ENCODE measurements at places on chromosomes 5 and 9. TPM values are rescaled to one million over a fixed set of nuclear protein-coding genes. Genes with fewer than 3 reads are reported as not detected.

The PPP3R2 gene
- not detected for total RNA-seq

The LTC4S gene
- not detected for total RNA-seq

The ZFYVE16 gene
- 20.0 TPM for total RNA-seq

The SLC12A7 gene
- 28.6 TPM for total RNA-seq

The KIF3A gene
- total RNA-seq = 10.0 TPM

The FRRS1L gene
- total RNA-seq = 0.30 TPM

The ENG gene
- total RNA-seq = 0.37 TPM

The SAXO1 gene
- total RNA-seq = not detected

The EQTN gene
- total RNA-seq = not detected

The TTC33 gene
- total RNA-seq = 8.5 TPM

The NOXA1 gene
- 1.7 TPM for total RNA-seq

The FBP2 gene
- not detected for total RNA-seq

The RNF183 gene
- 0.09 TPM for total RNA-seq

The ZNF608 gene
- 0.35 TPM for total RNA-seq

The TEX48 gene
- not detected for total RNA-seq

The CLIC3 gene
- 3.3 TPM for total RNA-seq

The CAMSAP1 gene
- 24.4 TPM for total RNA-seq

The GADD45G gene
- total RNA-seq = 0.42 TPM

The CDKN2A gene
- not detected for total RNA-seq

The GMCL2 gene
- not detected for total RNA-seq

The LHX3 gene
- total RNA-seq = 0.07 TPM

The CBY3 gene
- total RNA-seq = not detected

The SLC6A19 gene
- not detected for total RNA-seq

The PCDHA1 gene
- total RNA-seq = 0.20 TPM

The SLC46A2 gene
- total RNA-seq = not detected

The ADAMTSL1 gene
- not detected for total RNA-seq

The FAM81B gene
- total RNA-seq = not detected

The ACOT12 gene
- not detected for total RNA-seq

The PCDHA12 gene
- 2.6 TPM for total RNA-seq

The EIF4EBP3 gene
- 3.6 TPM for total RNA-seq

The CARTPT gene
- total RNA-seq = not detected

The SPACA9 gene
- 3.1 TPM for total RNA-seq

The ECM2 gene
- total RNA-seq = 0.21 TPM

The PCDHB12 gene
- total RNA-seq = not detected

The FAM169A gene
- 2.7 TPM for total RNA-seq

The SLIT3 gene
- total RNA-seq = 15.3 TPM

The RNF208 gene
- 2.0 TPM for total RNA-seq

The DMRT3 gene
- total RNA-seq = not detected

The ZBED3 gene
- 3.6 TPM for total RNA-seq

The ADRA1B gene
- 11.2 TPM for total RNA-seq

The C5orf58 gene
- total RNA-seq = not detected

The FPGS gene
- 52.9 TPM for total RNA-seq

The ALDH7A1 gene
- total RNA-seq = 70.1 TPM

The HTR1A gene
- total RNA-seq = not detected

The DAB2 gene
- total RNA-seq = 9.0 TPM

The LCN1 gene
- not detected for total RNA-seq

The EIF4E1B gene
- total RNA-seq = not detected

The ENHO gene
- total RNA-seq = 1.9 TPM

The PCDHGA9 gene
- total RNA-seq = 0.04 TPM

The F2R gene
- total RNA-seq = 28.7 TPM

The MYOZ3 gene
- total RNA-seq = not detected

The C5orf52 gene
- not detected for total RNA-seq

The KIF20A gene
- total RNA-seq = 42.0 TPM

The ZNF367 gene
- 6.4 TPM for total RNA-seq

The OBP2B gene
- not detected for total RNA-seq

Measured in A549 treated with RU486 at 1 μM for 4 hours (cell line).